Activated CD4-positive, alpha-beta T cell treated with anti-CD3 and anti-CD28 coated beads for 36 hours (primary cell): ENCODE measurements at places on chromosomes 6 and 20. TPM values are rescaled to one million over a fixed set of nuclear protein-coding genes. Genes with fewer than 3 reads are reported as not detected.

GRCh38 chr6:71513036-71513435 is 224.4 kb downstream of the OGFRL1 start:
- H3K27ac ChIP-seq, result no peak overlapping the region
- no peak overlapping the region for H3K4me3 ChIP-seq
- no peaks in the 10 kb centered on the region for H3K4me1 ChIP-seq

SSTR4 gene
- total RNA-seq, result not detected

GRCh38 chr6:147869201-147869600 is 360.7 kb downstream of the SAMD5 start:
- no peak for DNase-seq
- peaks cover 3% of the 10 kb centered on the region for H3K27me3 ChIP-seq
- H3K27ac ChIP-seq, result no peak overlapping the region
- H3K4me3 ChIP-seq, result no peak overlapping the region

DNA sequence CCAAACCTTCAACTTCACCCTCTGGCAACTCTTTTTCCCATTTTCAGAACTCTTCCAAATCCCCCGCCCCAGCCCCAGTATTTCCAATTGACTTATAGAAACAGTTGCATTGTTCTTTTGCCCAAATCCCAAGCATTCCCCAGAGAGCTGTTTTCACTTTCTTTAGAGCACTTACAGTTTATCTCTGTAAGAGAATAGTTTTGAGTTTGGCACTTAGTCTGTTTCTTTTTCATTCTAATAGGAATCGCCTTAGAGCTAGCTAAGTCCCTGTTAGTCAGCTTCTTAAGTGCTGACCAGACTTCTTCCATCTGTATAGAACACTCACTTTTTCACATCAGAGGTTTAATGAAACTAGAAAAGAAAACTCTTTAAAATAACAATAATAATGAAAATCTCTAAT is 374.2 kb upstream of the FLRT3 start:
- DNase-seq, result no peak
- no peak overlapping the region for H3K4me3 ChIP-seq
- H3K27me3 ChIP-seq, result no peaks in the 10 kb centered on the region
- no peak overlapping the region for H3K27ac ChIP-seq
- H3K36me3 ChIP-seq, result no peaks in the 10 kb centered on the region

AKAP12 gene
- total RNA-seq, result 4.1 TPM

DNA sequence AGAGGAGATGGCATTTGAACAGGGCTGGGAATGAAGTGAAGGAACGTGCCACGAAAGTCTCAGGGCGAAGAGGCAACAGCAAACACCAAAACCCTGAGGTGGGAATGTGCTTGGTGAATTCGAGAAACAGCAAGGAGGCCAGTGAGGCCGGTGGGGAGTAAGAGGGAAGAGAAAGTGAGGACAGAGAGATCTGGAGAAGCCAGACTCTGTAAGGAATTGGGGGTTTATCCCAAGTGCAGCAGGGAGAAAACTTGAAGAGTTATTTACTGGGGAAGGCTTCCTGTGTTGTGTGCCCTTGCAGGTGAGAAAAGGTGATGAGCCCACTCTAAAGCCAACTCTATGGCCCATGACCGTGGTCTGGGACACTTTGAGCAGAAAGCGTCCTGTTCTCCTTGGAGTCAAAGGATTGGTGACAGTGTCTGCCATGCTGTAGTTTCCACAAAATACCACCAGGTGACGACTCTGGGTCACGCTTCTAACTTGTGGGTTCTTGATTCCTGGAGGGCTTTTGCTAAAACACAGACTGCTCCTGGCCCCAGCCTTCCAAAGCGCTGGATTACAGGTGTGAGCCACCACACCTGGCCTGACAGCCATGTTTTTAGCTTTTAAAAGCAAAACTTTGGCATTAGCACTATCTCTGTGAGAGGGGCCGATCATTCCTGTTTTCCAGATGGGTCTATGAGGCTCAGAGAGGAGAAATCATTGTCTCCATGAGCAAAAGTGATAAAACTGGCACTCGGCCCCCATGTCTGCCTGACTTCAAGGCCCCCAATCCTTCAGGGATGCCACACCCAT is 18.0 kb upstream of the CSNK2A1 start:
- no peaks in the 10 kb centered on the region for H3K4me1 ChIP-seq
- peak; percentile 76 for DNase-seq
- H3K36me3 ChIP-seq, result no peaks in the 10 kb centered on the region
- H3K27ac ChIP-seq, result no peak overlapping the region
- no peak overlapping the region for H3K4me3 ChIP-seq
- H3K27me3 ChIP-seq, result peaks cover 2% of the 10 kb centered on the region

DNA sequence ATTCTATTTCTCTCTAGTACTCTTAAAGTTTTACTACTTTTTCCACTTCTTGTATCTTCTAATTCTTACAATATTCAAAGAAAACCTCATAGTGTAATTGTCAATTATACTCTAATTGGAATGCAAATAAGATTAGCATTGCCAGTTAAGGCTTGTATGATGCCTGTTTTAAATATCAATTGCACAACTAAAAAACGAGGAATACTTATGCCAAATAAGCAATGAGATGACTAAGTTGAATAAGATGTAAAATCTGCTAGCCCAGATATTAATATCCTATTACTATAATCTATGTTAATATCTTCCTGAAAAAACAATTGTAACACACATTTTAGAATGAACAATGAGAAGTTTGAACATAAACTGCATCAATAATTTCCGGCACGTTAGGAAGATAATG is 13.3 kb upstream of the AKAP7 start:
- DNase-seq, result no peak
- H3K27ac ChIP-seq, result no peak overlapping the region
- no peak overlapping the region for H3K4me3 ChIP-seq

- H3K27ac ChIP-seq, result no peak overlapping the region
- peaks cover 3% of the 10 kb centered on the region for H3K4me1 ChIP-seq
- no peaks in the 10 kb centered on the region for H3K36me3 ChIP-seq
- no peaks in the 10 kb centered on the region for H3K27me3 ChIP-seq
Measured at GRCh38 chr6:38172739-38173410, 353.3 kb downstream of the ZFAND3 start.

DNA sequence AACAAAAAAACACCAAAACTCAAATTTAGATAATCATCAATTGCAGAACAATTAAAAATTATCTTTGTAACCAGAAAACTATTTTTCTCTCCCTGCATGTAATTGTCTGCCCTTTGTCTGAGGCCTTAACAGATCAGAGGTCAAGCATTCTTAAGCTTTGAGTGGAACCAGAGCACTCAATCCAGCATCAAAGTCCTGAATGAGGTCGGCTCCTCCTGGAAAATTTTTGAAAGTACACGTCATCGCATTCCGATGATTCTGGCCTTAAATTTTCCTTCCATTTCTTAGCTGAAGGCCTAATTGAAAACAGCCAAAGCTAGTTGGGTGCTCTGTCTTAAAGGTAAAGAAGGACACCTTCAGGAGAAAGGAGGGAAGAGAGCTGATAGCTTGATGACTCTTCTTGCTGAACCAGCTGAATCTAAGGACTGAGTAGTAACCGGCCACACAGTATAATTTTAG is 510.2 kb upstream of the SULF2 start:
- no peaks in the 10 kb centered on the region for H3K4me1 ChIP-seq
- no peak overlapping the region for H3K27ac ChIP-seq
- peaks cover 1% of the 10 kb centered on the region for H3K27me3 ChIP-seq
- H3K4me3 ChIP-seq, result no peak overlapping the region
- no peak for DNase-seq

GLP1R gene
- total RNA-seq, result 0.70 TPM

- no peaks in the 10 kb centered on the region for H3K27me3 ChIP-seq
- H3K27ac ChIP-seq, result no peak overlapping the region
- H3K4me3 ChIP-seq, result no peak overlapping the region
- H3K36me3 ChIP-seq, result no peaks in the 10 kb centered on the region
- no peaks in the 10 kb centered on the region for H3K4me1 ChIP-seq
Measured at GRCh38 chr6:10901770-10902169, 14.9 kb downstream of the SYCP2L start.

DNA sequence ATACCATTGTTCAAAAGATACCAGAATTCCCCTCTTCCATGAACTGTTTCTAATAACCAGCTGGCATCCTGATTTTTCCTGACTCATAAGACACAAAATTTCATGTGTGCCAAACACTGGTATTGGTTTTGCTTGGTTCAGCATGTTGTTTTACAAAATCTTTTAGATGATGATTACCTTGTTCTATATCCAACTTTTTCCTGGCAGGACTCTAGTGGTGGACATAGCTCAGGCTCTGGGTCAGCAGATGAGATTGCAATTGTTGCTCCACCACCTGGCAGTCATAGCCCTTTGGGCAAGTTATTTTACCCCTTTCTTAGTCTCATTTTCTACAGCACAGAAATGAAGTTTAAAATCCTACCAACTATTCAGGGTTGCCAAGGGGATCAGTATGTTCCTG is 6.2 kb downstream of the TRIM38 start:
- no peak overlapping the region for H3K27ac ChIP-seq
- peak overlapping the region; percentile 96 for H3K4me3 ChIP-seq
- H3K4me1 ChIP-seq, result peaks cover 83% of the 10 kb centered on the region

DNA sequence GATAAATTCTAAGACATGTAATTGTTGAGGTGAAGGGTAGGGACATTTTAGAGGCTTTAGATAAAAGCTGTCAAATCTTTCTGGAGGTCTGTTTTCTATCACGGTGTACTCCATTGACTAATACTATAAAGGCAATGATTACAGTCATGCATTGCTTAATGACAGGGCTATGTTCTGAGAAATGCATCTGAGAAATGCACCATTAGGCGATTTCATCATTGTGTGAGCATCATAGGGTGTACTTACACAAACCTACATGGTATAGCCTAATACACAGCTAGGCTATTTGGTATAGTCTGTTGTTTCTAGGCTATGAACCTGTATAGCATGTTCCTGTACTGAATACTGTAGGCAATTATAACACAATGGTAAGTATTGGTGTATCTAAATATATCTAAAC is 71.3 kb upstream of the FYN start:
- DNase-seq, result no peak
- H3K4me3 ChIP-seq, result no peak overlapping the region
- H3K27ac ChIP-seq, result no peak overlapping the region
- H3K4me1 ChIP-seq, result no peaks in the 10 kb centered on the region
- no peaks in the 10 kb centered on the region for H3K36me3 ChIP-seq

GRCh38 chr6:116866281-116866871 is 10.7 kb upstream of the RFX6 start:
- H3K36me3 ChIP-seq, result no peaks in the 10 kb centered on the region
- no peak overlapping the region for H3K4me3 ChIP-seq
- no peak overlapping the region for H3K27ac ChIP-seq
- DNase-seq, result no peak
- H3K4me1 ChIP-seq, result no peaks in the 10 kb centered on the region
- H3K27me3 ChIP-seq, result peaks cover 3% of the 10 kb centered on the region

CMTR1 gene
- 74.6 TPM for total RNA-seq

GRCh38 chr20:5687884-5688283 is 62.3 kb upstream of the SHLD1 start:
- H3K27ac ChIP-seq, result no peak overlapping the region
- peaks cover 4% of the 10 kb centered on the region for H3K4me1 ChIP-seq
- no peak for DNase-seq
- H3K36me3 ChIP-seq, result no peaks in the 10 kb centered on the region
- no peak overlapping the region for H3K4me3 ChIP-seq
- no peaks in the 10 kb centered on the region for H3K27me3 ChIP-seq

GRCh38 chr6:18359237-18359885 is 27.8 kb upstream of the RNF144B start:
- no peak for DNase-seq
- no peak overlapping the region for H3K27ac ChIP-seq
- no peaks in the 10 kb centered on the region for H3K4me1 ChIP-seq
- no peak overlapping the region for H3K4me3 ChIP-seq
- H3K27me3 ChIP-seq, result peaks cover 12% of the 10 kb centered on the region

GRCh38 chr6:37489697-37490336 is 9.9 kb downstream of the CCDC167 start:
- peak; percentile 42 for DNase-seq
- H3K4me1 ChIP-seq, result peaks cover 67% of the 10 kb centered on the region
- peak overlapping the region; percentile 58 for H3K27ac ChIP-seq
- peaks cover 30% of the 10 kb centered on the region for H3K36me3 ChIP-seq
- H3K4me3 ChIP-seq, result no peak overlapping the region

PHACTR3 gene
- total RNA-seq, result not detected

DNA sequence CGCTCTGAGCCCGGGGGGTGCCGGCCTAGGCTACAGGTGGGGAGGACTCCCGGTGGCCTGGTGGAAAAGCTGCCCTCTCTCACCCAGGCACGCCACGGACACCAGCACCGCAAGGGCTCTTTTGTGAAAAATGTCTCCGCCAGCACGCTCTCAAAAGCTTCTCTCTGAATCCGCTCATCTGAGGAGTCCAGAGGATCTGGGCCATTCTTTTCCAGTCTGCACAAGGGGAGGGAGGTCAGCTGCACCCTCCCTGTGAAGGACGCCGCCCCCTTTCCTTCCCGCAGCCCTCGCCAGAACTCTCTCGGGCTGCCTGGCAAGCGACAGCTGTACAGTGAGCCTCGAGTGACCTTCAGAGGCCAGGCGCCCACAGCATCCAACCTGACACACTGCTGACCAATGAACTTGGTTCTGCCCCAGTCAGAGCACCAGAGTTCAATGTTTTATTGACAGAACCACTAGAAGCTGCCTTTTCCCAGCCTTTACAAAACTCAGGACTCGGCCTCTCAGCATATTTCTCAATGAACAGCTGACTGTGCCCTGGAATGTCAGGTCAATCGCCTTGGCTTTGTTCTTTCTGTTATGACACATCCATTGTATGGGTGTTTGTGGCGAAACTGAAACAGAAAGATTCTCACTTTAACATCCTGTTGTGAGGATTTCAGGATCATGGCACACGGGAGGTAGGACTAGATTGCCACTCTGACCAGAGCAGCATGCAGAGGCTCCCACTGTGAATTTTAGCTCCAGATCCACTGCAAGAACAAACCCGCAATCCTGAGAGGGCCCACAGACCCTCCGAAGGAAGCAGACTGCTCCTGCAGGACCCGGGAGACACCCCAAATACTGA is 26.7 kb downstream of the SERPINB9 start:
- no peak for DNase-seq
- no peaks in the 10 kb centered on the region for H3K27me3 ChIP-seq
- peak overlapping the region; percentile 87 for H3K27ac ChIP-seq
- H3K4me1 ChIP-seq, result peaks cover 81% of the 10 kb centered on the region
- H3K4me3 ChIP-seq, result peak overlapping the region; percentile 74

DNA sequence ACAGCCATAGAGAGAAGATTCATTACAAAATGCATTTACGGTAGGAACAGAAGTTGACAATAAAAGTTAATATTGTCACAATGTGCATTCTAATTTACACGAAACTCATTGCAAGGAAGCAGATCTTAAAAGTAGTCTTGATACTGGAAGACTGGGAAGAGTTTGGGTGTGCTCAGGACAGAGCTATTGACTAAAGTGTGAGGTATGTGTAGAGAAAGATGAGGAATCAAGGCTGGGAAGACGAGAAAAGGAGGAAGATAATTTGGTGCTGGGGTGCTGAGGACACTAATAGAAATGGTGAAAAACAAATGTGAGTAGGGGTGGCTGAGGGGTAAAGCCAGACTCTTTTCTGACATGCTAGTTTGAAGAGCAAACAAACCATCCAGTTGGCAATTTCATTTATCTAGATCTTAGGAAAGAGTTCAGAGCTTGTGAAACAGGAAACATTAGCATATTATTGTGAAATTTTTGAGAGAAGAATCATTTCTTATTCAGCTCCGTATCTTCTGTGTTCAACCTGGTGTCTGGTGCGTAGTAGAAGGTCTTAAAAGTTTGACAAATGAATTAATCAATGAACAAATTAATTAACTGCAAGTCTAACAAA is 72.7 kb downstream of the ELOVL4 start:
- H3K4me3 ChIP-seq, result no peak overlapping the region
- no peak for DNase-seq
- no peaks in the 10 kb centered on the region for H3K36me3 ChIP-seq
- peaks cover 16% of the 10 kb centered on the region for H3K27me3 ChIP-seq
- no peak overlapping the region for H3K27ac ChIP-seq
- H3K4me1 ChIP-seq, result peaks cover 6% of the 10 kb centered on the region

OXT gene
- total RNA-seq, result not detected

SLC44A4 gene
- 0.27 TPM for total RNA-seq

GHRH gene
- not detected for total RNA-seq
